Adrenal gland (tissue), 19 donors: ENCODE measurements at places on chromosomes 1 and 21. TPM values are rescaled to one million over a fixed set of nuclear protein-coding genes. Genes with fewer than 3 reads are reported as not detected.
A peak's percentile ranks its signal among the peaks of the same experiment; 100 is the strongest.

DNA sequence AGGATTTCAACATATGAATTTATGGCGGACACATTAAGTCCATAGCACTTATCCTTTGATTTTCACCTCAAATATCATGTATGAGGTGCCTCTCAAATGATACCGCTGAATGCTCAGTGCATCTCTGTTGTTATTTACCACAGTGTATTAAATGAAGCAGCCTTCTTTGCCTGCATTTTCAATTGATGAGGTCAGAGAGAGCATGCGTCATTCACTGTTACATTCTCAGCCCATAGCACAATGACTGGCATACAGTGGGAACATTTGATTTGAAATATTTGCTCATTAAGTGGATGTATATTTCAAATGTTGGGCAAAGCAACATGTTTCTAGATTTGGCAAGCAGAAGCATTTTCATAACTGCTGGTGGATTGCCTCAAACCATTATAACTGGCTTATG is 45.7 kb downstream of the LRRC7 start:
- no peak for DNase-seq

The RSBN1 gene
- total RNA-seq, result 15.5 TPM

DNA sequence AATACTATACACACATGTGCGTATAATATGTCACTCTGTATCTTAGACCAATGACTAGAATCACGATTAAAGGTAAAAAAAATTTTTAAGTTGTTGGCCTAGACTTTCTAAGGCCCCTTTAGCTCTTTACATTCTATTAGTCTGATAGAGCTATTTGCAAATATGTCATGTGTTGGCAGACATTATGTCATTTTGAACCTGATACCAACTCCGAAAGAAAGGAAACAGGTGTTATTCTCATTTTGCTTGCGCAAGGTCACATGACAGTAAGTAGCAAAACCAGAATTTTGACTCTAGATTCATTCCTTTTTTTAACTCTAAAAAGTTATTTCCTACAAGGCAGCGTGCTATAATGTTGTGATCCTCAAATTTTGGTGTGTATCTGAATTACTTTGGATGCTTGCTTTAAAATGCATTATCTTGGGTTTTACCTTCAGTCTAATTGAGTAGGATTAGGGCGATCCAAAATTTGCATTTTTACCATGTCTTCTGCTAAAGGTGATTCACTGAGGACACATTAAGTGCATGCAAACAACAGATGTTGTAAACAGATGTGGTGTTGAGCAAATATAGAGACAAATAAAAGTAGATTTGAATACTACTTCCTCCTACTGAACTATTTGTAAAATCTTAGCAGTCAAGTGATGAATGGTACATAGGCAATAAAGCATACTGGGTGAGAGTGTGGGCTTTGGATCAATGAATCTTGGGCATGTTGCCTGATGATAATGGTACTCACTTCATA is 63.5 kb upstream of the KIAA1614 start:
- DNase-seq, result no peak

The SPRR2A gene
- total RNA-seq, result not detected

The FAM78B gene
- total RNA-seq, result 2.1 TPM

DNA sequence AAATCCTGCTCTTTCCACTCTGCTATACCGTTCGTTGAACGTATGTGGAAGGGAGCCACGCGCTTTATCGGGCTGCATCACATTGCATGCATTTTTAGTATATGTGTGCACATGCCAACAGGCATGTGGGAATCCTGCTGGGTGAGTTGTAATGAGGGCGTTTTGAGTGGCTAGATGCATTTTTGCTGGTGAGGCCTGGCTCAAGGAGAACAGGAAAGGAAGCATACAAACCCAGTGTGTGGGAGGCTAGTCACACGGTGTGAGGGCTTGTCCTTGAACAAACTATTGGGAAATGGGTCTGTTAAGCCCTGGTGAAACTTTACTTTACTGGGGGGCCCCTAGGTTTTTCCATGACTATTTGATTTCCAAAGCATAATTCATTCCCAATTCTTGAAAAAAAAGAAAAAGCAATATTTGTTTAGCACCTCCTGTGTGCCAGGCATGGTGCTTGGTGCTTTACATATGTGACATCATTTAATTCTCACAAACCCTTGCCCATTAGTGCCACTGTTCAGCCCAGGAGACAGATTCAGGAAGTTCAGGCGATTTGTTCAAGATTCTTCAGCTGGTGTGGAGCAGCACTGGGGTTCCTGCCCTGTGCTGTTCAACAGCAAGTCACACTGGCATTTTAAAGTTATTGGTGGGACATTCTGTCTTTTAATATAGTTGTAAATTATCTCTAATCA is 25.6 kb upstream of the JUN start:
- peak; percentile 38 for DNase-seq

GRCh38 chr1:60898987-60899386 is 183.4 kb upstream of the NFIA start:
- DNase-seq, result no peak

DNA sequence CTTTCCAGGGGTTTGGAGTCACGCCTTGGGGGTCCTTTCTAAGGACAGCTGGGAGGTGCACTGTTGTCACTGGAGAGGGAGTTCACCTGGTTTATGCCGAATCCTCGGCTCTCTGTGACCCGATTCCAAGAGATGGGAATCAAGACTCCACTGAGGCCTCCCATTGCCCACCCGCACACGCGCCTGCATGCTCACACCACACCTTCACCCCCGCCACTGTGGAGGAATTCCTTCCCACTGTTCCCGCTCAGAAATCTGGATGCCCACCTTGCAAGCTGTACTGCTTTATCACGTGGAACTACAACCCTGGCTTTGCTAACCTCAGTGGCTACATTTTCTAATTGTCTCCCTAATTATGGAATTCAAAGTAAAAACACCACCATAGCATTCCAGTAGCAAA is 29.2 kb downstream of the PGBD5 start:
- no peak for DNase-seq

The GJB3 gene
- not detected for total RNA-seq

DNA sequence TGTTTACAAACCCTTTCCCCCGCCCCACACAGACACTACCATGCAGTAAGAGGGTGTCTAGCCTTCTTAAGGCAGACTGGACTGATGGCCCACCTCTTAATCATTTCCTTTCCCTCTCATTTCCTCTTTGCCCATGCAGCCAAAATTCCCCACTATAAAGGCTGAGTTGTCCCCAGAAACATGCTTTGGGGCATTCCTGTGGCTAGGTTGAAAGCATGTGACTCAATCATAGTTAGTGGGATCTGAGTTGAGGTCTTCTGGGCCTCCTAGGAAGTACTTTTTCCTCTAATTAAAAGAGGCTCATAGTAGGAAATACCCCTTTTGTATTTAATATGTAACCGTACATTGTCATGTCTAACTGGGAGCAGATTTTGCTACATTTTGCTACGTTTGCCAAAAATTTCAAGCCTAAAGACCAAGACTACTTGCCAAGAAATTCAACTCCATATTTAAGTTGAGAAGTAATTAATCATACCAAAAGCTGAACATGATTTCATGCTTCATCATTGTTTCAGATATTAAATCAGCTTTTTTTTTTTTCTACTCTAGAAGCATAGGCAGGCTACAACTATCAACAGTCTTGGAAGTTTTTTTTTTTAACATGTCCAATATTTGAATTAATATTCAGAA is 174.7 kb downstream of the ADGRL4 start:
- no peak for DNase-seq

GRCh38 chr1:234271243-234271606 is 102.0 kb upstream of the COA6 start:
- DNase-seq, result no peak

The FCRL3 gene
- not detected for total RNA-seq

The HES3 gene
- total RNA-seq, result not detected

- DNase-seq, result no peak
These were observed 316.9 kb downstream of the VAV3 start for GRCh38 chr1:107648071-107648470.

DNA sequence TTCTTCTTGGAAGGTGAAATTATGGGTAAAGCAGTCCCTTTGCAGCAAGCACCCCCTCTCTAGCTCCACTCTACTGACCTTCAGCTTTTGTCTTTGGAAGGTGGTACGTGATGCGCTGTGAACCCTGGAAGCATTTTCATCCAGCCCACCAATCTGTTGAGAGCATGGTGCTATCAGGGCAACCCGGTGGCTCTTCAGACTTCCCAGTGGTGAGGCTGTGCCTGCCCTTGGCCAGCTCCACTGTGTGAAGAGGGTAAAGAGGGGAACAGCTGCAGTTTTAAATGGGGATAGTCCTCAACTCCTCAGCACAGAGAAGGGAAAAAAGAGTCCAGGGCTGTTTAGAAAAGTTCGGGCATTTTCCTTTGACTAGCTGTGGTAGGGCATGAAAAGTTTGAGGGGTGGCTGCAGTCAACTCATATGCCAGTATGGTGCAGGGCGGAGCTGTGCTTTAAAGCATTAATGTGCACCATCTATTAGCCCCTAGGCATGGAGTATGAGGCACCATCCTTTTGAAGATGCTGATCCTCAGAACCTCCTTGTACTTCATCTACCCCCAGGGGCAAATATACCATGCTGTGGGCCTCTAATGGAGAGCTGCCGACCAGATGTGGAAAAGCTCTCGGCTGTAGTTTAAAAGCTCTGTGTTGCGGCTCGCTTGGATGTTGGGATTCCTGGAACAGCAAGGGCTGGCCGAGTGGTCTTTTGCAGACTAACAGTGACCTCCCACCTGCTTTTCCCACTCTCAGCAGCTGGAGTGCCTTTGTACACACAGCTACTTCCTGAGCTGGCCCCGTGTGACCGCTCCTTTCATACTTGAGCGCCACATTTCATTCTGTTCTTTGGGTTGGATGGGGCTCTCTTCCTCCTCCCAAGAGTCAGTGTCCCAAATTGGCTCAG is 123.0 kb downstream of the PEX14 start:
- DNase-seq, result no peak

- DNase-seq, result no peak
These were observed 97.6 kb downstream of the NAV1 start for GRCh38 chr1:201636510-201636971.

DNA sequence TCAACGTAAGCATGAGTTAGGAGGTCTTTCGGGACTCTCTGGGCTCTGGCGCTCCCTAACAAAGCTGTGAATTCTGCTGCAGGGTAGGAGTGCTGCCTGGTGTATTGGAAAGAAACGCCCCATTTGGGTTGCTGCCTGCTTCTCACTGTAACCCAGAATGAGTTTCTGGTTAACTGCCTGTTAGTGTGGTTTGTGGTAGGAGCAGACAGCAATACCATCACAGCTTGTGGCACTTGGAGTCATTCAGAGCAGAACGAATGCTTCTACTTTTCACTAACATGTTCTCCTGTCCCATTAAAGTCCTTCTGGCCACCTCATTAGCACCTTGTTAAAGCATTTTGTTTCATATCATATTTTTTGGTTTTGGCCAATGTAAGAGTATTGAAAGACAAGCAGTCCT is 18.1 kb downstream of the MAP3K7CL start:
- DNase-seq, result no peak

GRCh38 chr1:10530756-10531495 is 56.2 kb downstream of the PEX14 start:
- DNase-seq, result no peak

The NBPF1 gene
- 128 TPM for total RNA-seq

The CNST gene
- total RNA-seq, result 63.4 TPM
